ENCODE measurements at places on chromosomes 6 and 20.

- DNase-seq: peak; percentile 63
Measured at GRCh38 chr20:32190616-32191415, 16.7 kb downstream of the PLAGL2 start.

DNA sequence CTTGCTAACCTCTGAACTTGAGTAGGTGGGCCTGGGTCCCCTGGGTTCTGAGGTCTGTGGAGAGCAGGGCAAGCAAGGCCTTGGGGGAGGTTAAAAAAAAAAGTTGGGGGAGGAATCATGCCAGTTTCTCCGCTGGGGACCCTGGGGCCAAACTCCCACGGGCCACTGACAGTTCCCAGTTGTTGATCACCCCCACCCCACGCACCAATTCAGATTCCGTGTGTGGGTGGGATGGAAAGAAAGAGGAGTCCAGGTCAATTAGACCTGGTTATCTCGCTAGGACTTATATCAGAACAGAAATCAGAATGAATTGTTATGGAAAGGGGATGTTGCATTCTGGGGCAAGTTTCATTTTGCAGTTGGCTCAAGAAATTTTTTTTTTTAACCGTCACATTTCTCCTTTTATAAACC lies 46.7 kb upstream of the SUPT3H start:
- no peak for DNase-seq

DNA sequence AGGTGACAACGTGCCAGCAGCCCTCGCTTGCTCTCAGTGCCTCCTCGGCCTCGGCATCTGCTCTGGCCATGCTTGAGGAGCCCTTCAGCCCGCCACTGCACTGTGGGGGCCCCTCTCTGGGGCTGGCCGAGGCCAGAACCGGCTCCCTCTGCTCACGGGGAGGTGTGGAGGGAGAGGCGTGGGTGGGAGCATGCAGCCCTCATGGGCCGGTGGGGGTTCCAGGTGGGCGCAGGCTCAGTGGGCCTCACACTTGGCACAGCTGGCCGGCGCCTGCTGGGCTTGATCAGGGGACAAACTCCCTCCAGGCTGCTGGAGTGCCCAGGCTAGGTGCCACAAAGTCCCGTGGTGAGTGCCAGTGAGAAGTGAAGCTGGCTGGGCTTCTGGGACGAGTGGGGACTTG lies 566.6 kb upstream of the ID4 start:
- DNase-seq: no peak

GRCh38 chr6:119148825-119149525 lies 70.5 kb upstream of the FAM184A start:
- peak; percentile 48 for DNase-seq

DNA sequence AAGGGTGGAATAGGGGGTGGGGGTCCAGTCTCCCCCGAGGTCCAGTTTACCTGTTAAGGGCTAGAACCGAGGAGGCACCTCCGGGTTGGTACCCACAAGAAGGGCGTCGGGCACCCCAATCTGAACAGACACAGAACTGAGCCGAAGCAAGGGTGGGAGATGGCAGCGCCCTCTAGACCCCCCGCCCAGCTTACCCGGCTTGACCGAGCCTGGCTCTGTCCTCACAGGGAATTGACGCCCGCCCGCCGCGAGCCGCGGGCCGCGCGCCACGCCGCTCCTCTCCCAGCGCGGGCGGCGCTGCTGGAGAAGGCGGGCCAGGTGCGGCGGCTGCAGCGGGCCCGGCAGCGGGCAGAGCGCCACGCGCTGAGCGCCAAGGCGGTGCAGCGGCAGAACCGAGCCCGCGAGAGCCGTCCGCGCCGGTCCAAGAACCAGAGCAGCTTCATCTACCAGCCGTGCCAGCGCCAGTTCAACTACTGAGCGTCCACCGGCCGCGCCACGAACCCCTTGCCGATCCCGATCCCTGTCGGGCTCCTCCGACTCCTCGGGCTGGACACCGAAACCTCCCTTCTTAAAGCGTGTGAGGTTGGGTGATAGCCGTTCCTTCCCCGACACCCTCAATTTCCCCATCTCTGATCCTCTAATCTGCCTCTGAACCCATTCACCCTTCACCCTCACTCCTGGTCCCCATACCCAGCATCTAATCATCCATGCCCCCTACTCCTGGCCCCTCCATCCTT lies 5.9 kb downstream of the TP53INP2 start:
- DNase-seq: peak; percentile 70

- no peak for DNase-seq
Measured at GRCh38 chr6:143408787-143409162, 41.7 kb downstream of the ADAT2 start.

GRCh38 chr6:138586638-138587037 lies 87.3 kb upstream of the NHSL1 start:
- no peak for DNase-seq

GRCh38 chr6:28953039-28953584 lies 29.3 kb upstream of the TRIM27 start:
- DNase-seq: peak; percentile 69

GRCh38 chr6:148652205-148652604 lies 94.6 kb upstream of the UST start:
- no peak for DNase-seq

GRCh38 chr6:111669326-111669725 lies 63.6 kb upstream of the TRAF3IP2 start:
- no peak for DNase-seq

DNA sequence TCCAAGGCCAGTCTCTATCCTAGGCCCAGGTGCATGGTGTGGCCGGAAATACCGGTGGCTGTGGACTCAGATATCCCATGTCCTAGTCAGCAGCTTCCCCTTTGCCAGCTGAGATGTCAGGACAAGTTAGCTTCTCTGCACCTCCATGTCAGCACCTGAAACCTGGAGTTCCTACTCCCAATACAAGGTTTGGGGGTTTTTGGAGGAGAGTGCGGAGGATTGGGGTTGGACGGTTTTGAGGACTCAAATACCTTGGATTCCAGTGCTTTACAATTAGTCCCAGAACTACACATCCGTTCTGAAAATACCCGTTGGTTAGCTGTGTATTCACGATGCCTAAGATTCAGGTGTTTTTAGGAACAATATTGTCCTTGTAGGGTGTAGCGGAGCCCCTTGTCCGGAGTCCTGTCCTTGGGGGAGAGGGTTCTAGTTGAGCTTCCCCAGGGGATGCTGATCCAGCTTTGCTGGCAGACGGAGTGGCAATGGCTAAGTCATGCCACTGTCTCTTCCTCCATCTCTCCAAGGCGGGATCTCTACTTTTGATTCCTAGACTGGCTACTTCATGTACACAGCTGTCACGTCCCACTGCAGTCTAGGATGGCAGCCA lies 45.0 kb downstream of the ADNP start:
- DNase-seq: no peak

- DNase-seq: no peak
Measured at GRCh38 chr6:112283621-112284020, 29.3 kb upstream of the LAMA4 start.

DNA sequence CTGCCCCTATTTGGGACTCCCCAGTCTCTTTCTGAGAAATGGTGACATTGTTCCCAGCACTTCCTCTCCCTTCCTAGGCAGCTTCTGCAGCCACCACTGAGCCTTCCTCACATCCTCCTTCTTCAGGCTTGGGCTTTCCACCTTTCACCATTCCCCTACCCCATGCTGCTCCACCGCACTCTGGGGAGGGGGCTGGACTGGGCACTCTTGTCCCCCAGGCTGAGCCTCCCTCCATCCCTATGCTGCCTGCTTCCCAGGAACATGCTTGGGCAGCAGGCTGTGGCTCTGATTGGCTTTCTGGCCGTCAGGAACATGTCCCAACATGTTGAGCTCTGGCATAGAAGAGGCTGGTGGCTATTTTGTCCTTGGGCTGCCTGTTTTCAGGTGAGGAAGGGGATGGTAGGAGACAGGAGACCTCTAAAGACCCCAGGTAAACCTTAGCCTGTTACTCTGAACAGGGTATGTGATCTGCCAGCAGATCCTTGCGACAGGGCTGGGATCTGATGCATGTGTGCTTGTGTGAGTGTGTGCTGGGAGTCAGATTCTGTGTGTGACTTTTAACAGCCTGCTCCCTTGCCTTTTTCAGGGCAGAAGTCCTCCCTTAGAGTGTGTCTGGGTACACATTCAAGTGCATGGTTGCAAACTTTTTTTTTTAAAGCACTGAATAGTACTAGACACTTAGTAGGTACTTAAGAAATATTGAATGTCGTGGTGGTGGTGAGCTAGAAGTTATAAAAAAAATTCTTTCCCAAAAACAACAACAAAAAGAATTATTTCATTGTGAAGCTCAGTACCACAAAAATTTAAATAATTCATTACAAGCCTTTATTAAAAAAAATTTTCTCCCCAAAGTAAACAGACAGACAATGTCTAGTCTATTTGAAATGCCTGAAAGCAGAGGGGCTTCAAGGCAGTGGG lies 2.1 kb upstream of the CDKN1A start:
- DNase-seq: peak; percentile 45

- peak; percentile 80 for DNase-seq
Measured at GRCh38 chr6:101393251-101393828, at the start of gene GRIK2. TSS of gene GRIK2 (plus strand) at chr6:101393708.

DNA sequence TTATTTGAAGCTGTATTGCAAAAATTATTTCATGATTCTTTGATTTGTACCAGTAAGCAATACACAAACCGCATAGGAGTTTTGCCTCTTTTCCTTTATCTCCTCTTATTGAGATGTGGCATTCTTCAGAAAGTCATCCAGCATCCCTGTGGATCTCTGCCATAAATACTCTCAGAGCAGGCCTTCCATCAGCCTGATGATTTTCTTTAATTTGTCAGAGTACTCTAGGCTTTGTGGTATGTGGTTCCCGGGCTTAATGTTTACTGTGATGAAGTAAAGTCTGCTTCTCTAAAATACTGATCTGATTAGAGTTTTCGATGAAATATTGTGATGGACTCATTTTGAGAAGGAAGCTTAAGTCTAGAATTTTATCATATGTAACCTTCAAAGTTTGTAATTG lies 31.1 kb upstream of the SLC35D3 start:
- no peak for DNase-seq

DNA sequence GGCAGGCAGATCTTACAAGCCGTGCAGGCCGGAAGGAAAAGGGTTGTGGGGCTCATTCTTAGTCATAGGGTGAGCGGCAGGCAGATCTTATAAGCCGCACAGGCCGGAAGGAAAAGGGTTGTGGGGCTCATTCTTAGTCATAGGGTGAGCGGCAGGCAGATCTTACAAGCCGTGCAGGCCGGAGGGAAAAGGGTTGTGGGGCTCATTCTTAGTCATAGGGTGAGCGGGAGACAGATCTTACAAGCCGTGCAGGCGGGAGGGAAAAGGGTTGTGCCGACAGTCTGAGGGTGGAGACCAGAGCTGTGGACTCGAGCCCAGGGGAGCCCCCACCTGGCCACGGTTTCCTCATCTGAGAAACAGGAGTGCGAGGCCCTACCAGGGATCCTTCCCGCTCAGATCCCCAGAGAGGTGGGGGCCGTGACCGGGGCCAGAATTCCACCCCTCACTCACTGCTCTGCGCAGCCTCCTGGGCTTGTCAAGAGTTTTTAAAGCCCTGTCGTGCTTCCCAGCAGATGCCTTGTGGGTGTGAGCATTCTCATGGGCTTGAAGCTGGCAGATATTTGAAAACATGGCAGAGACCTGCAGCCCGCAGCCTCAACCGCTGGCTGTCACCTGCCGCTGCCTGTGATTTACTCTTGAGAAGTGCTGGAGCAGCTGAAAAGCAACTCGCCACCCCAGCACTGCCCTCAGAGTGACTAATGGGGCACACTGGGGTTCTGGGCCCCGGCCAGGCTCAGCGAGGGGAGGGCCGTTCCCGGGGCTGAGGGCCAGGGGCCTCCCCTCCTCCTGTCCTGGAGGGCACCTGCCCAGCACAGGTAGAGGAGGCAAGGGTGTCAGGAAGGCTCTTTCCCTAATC lies 31.9 kb downstream of the NTSR1 start:
- no peak for DNase-seq

DNA sequence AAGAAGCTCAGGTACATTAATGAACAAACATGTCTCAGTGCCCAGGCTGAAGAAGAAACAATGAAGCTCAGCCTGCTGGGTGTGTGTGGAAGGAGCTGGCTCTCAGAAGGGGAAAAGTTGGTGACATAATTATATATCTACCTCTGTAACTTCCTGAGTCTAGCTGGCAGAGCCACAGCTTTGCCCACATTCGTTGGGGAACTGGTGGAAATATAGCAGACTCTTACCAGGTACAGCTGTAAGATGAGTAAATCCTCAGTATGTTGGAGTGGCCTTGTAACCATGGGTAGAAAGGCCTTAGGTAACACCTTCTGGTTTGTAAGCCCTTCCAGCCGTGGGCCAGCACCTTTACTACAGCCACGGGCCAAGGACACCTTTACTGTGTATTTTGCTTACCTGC lies 29.9 kb upstream of the PNRC1 start:
- no peak for DNase-seq

- no peak for DNase-seq
Measured at GRCh38 chr6:7671076-7671475, 54.8 kb upstream of the BMP6 start.

GRCh38 chr20:36808317-36809257 lies 35.0 kb upstream of the DSN1 start:
- DNase-seq: peak; percentile 78

All from mesendoderm (in vitro differentiated cells).